ENCODE measurements at places on chromosomes 1 and 21.
A peak's percentile ranks its signal among the peaks of the same experiment; 100 is the strongest.

DNA sequence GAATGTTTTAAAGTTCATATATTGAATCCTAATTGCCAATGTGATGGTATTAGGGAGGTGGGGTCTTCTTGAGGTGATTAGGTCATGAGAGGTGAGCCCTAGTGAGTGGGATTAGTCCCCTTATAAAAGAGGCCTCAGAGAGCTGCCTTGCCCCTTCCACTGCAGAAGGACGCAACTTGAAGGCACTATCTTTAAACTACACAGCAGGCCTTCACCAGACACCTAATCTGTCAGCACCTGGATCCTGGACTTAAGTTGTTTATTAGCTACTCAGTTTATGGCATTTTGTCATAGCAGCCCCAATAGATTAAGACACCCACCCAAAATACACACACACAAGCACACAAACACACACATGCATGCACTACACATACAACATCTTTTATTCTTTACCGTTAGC lies 61.4 kb downstream of the DAB1 start:
- no peak for DNase-seq

- no peak for DNase-seq
These were observed 2.0 kb downstream of the HES3 start for GRCh38 chr1:6245869-6246496.

- peak; percentile 24 for DNase-seq
These were observed 513 bp upstream of the HHAT start for GRCh38 chr1:210328032-210328745.

- no peak for DNase-seq
These were observed 5.1 kb downstream of the ZNF692 start for GRCh38 chr1:248853663-248854375.

- no peak for DNase-seq
These were observed 15.7 kb downstream of the RNF19B start for GRCh38 chr1:32948905-32949304.

DNA sequence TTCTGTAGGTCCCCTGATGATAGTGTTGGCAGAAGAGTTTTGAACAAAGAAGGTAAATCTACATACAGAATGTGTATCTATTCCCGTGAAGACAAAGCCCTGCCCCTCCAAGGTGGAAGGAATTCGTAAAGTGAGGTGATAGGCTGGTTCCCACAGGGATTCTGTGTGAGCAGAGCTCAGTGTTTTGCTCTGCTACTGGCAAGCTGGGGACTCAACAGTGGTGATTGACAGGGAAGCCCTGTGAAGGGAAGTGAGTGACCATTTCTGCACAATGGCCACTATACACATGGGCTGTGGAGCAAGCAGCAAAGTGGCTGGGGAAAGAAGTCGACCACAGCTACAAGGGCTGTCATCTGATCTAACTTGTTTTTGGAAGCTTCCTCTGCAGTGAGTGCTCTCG lies 90.0 kb upstream of the LRRN2 start:
- DNase-seq = no peak

- no peak for DNase-seq
These were observed 421 bp upstream of the LCE3A start for GRCh38 chr1:152623203-152623844.

DNA sequence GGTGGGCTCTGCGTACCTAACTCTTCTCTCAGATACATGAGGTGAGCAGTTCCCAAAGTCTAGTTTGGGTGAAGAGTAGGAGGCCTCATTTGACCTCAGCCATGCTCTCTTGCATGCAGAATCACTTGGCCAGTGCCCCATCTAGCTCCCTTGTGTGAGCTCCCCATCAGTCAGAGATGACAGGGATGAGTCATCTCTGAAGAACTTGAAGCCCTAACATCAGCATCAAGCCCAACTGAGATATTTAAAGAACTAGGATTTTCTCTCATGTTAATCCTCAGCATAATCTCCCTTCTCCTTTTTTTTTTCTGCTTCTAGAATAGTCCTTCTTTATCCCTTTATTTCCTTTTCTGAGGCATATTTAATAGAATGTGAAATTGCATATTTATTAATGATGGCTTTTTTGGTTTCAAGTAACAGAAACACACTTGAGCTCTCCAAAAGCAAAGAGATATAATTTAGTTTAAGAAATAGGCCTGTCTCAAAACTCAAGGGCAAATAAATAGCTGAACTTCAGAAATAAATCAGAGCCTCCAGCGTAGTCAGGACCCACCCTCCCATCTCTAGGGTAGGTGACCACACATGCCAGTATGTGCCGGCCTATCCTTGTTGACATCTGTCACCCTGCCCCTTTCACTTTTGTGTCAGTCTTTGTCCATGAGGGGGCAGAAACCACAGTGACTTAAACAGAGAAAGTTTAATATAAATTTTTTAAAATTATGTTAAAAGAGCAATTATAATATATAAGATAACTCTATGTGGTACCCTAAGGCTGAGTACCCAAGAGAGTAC lies 112.3 kb downstream of the TSEN15 start:
- DNase-seq = no peak

- no peak for DNase-seq
These were observed 8.6 kb upstream of the C1orf105 start for GRCh38 chr1:172411791-172412338.

GRCh38 chr1:13538832-13539231 lies 25.0 kb upstream of the LRRC38 start:
- DNase-seq = no peak

GRCh38 chr1:163999131-163999530 lies 559.9 kb upstream of the PBX1 start:
- no peak for DNase-seq

DNA sequence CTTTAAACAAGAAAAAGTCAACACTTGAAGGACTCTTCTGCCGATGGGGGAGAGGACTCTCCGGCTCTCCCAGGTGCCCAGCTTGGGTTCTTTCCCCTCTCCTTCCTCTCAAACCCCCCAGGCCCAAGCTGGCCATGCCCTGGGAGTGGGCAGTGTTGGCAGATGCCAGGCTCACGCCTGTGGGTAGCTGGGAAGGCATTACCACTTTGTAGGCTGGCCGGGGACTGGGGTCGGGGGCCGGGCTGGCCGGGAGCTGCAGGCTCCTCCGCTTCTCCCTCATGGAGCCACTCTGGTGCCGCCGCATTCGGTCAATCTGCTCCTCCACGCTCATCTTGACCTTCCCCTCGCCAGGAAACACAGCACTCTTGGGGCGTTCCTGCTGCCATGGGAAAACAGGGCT lies 16.4 kb upstream of the GOLT1A start:
- DNase-seq = no peak

DNA sequence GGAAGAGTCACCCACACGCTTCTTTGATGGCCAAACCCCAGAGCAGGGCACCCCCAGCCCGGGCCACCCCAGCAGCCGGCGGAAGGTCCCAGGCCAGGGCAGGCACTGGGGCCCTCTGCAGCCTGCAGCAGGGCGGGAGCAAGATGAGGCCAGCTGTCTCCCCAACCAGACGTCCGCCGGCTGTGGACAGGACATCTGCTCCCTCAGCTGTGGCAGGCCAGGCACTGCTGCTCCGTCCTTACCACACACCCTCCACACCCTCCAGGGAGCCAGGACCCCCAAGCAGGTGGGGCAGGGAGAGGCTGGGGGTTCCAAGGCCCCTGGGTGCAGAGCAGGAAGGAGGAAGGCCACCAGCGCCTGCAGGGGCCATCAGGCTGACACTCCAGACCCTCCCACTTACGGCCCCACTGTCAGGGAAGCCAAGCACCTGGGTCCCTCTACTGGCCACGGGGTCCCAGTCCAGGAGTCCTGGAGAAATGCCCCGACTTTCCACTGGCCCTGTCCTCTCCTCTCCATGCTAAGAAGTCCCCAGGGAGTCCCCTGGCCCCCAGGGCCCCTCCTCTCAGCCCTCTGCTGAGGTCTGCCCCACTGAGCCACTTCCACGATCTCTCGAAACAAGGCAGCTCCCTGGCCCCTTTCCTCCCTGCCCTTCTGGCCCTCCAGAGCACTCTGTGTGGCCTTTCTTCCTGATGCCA lies 5.6 kb downstream of the WNT9A start:
- DNase-seq = no peak

DNA sequence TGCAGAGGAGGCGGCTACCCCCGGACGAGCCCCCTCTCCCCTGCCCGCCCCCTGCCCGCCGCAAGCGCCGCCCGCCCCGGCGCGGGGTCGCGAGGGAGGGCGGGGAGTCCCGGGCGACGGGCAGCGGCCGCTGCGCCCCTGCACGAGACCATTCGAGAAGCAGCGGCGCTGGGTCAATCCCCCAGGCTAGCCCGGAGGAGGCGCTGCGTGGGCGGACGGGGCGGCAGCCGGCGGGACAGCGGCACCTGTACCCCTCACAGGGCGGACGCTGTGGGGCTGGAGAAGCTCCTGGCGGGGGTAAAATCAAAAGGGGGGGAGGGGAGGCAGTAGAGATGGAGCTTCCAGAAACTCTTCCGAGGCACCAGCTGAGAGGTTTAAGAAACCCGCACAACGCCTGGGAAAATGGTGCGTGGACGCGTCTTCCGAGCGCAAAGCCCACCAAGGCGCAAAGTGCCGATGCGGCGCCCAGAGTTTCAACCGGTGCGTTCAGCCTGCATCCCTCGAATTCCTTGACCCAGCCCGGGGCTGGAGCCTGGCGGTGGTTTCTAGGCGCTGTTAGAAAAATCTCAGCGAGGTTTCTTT lies at the start of gene PLPPR5:
PLPPR5 (minus strand) TSS at position 1 of the 582 bp plus-strand sequence. CDS start 190 bp downstream, outside the sequence.
- DNase-seq = no peak

DNA sequence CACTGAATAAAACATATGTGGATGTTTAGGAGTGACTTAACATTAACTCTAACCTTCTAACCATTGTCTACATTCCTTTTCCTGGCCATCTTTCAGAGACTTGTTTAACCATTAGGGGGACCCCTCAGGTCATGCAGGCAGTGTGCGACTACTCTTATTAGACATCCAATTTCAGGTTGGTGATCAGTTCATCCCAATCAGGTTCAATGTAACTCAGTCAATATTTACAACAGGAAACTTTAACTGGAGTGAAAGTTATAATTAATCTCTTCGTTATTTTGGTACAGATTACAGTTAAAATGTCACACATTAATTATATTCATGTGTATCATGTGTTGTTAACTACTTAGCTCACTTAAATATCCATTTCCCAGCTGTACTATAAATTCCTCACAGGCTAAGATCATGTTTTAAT lies 68.8 kb upstream of the RGS1 start:
- DNase-seq = no peak

DNA sequence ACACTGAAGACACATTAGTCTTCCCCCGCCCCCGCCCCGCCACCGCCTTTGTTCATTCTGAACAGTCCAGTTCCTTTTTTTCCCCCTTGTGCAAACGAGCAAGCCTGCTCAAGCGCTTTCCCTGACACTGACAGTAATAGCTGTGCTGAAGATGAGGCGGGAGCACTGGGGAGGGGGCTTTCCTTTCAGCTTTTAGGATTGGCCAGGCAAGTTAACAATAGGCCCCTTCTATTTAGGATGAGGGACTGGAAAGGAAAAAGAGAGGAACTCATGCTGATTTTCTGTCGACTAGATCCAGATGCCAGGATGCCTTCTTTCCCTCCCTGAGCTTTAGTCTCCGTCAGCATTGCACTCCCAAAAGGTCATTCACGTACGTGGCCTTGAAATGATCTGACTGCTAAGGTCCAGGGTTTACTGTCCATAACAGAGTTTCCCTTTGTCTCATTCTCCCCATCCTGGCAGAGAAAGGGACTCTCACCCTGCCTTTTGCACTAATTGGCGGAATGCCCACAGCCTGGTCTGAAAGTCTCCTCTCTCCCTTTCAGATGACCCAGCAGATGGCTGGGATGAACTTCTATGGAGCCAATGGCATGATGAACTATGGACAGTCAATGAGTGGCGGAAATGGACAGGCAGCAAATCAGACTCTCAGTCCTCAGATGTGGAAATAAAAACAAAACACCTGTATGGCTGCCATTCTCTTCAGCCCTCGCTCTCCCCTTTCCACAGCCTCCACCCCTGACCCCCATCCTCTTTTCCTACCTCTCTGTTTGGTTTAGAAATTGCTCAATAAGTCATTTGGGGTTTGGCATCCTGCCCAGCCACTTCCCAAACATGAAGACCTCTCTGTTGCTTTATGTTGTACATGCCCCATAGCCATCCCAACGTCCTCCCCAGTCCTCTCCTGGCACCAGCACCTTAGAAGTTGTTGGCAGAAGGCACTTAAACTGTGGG lies 28.6 kb upstream of the ZFP69B start:
- DNase-seq = peak; percentile 18

GRCh38 chr1:199585392-199585791 lies 442.1 kb upstream of the NR5A2 start:
- DNase-seq = no peak

DNA sequence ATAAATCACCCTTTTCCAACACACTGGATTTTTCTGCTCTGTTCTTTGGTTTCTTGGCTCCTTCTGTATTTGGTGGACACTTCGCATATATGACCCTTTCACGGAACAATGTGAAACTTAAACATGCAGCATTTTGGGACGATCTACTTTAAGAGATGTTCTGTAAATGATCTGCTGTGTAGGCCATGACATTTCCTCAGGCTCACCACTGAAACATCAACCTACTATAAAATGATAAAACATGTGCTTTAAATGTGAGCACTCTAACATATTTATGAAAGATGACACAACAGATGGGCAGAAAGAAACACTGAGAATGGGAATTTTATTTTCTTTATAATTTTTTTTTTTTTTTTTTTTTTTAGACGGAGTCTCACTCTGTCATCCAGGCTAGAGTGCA lies 316.3 kb upstream of the GREM2 start:
- DNase-seq = no peak
